Activated CD4-positive, alpha-beta T cell treated with anti-CD3 and anti-CD28 coated beads, Interleukin-2, Interleukin-6, amounts not matched to agents 100 ng/mL and 50 ng/mL, durations not matched to agents 16 hours and 8 hours (primary cell): ENCODE measurements at places on chromosomes 3 and 15.

DNA sequence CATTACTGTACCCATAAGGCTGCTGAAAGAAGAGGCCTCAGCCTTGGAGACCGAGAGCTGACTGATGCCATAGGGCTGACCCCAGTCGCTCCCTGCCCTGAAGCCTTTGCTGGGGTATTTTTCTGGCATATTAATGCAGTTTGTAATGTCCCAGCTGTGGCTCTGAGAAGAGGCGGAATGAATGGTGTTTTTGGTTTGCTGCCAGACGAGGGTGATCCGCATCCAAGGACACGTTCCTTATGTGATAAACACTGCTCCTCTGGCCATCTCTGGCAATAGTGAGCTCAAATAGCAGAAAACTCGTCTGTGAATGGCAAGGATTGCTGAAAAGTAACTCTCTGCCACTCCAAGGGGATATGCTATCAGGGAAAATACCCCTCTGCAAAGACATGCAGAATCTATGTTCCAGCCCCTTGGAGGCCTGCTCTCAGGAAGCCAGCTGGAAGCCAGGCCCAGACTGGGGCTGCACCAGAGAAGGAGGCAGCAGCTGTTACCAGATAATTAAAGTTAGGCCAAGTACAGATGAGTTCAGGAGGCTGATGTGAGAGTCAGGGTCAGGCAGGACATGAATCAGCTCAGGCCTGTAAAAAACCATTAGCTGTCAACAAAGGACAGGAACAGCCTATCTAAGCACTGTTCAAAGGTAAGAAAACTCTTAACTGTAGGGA, 28.9 kb upstream of the KLHL6 start:
- no peak for DNase-seq

- no peak for DNase-seq
These were observed 22.9 kb upstream of the DNAAF4 start for GRCh38 chr15:55530861-55531313.

DNA sequence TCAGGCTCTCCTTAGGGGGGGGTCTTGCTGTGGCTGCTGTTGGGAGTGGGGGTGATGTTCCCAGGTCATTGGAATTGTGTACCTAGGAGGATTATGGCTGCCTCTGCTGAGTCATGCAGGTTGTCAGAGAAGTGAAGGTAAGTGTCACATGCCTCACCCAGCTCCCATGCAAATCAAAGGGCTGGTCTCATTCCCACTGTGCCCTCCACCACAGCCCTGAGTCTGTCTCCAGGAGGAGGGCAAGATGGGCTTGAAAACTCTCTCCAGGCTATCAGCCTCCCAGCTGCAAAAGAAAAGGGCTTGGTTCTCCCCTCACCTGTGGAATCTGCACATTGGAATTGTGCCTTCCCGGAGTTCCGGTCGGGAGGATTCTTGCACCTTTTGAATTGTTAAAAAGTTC, 580.5 kb downstream of the NSUN3 start:
- no peak for DNase-seq

DNA sequence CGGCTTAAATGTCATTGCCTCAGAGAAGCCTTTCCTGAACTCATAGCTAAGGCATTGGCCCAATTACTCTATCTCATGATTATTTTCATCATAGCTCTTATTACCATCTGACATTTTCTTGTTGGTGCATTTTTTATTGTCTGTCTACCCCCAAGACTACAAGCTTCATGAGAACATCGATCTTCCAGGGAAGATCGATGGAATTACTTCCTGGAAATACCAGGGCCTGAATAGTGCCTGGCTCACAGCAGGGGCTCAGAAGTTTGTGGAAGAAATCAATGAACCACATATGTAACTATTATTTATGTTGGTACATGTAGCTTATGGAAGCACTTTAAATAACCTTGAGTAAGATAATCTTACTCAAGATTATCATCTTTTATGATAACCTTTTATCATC, 7.7 kb upstream of the MEF2A start:
- DNase-seq: no peak

- peak; percentile 13 for DNase-seq
These were observed at the start of gene SEMA5B for GRCh38 chr3:123027292-123028232. SEMA5B (minus strand) TSS chr3:123027763; CDS start chr3:122961263, 66,500 bp downstream.

DNA sequence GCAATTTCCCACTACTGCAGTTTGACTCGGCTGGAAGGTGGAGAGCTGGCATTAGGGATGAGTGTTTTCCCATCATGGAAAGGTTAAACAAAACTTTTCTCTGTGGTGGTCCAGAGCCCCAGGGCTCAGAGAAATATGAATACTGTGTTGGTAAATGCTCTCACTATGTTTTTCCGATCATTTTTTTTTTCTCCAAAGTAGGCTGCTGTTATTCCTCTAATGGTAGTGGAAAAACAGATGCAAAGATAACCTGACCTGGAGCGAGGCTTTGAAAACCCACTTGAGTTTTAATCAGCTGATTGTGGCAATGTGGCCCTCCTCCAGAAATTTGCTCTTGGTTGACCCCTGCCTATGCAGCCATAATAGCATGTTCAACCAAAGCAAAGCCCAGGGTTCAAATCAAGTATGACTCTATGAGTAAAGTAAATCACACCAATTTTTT, 320.8 kb upstream of the CTNNB1 start:
- no peak for DNase-seq

- DNase-seq: peak; percentile 63
These were observed 33.4 kb downstream of the SPINK8 start for GRCh38 chr3:48299746-48300712.

DNA sequence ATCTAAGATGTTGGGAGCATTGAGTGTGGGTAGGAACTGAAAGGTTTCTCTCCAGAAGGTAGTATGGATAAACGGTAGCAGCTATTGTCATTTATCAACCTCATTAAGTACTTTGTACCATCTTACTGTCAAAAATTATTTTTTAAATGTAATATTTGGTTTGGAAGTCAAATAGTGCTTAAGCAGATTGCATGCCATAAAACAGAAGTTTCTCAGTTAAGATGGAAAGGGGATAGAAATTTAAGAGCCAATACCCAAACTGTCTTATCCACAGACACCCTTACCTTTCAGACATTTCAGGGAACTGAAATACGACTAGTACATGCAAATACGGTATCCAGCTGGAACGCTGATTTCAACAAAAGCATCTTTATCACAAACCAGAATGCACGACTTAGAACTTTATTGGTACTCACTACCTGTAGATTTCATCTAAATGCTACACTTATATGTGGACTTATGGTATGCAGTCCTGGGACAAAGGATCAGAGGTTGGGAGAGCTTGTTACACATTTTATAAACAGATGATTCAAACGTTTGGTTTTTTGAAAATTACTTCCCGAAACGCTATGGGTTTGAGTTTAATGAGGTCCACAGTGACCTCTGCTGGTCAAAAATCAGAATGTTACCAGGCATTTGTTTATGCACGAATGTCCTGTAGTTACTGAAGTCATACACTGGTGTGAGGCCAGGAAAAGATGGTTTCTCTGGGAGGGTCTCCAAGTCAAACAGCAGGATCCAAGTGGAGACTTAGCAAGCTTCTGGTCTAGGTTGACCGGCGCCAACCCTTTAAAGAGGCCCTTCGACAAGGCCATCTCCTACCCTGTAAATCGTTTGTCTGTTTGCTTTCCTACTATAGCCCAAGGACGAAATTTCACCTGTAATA, 45.7 kb upstream of the DUT start:
- peak; percentile 68 for DNase-seq

GRCh38 chr3:140170612-140171011, 235.6 kb downstream of the CLSTN2 start:
- no peak for DNase-seq
